ENCODE measurements at places on chromosomes 16 and 17. TPM values are rescaled to one million over a fixed set of nuclear protein-coding genes. Genes with fewer than 3 reads are reported as not detected.

NPB gene
- 0.31 TPM for total RNA-seq

GNGT2 gene
- total RNA-seq = 18.4 TPM

DNAAF1 gene
- total RNA-seq = not detected

MT1F gene
- total RNA-seq = 4.3 TPM

UNC119 gene
- 63.3 TPM for total RNA-seq

All from activated T-helper 1 cell treated with anti-CD3 and anti-CD28 coated beads, Interleukin-12 subunit alpha, Interleukin-12 subunit beta, Interleukin-2, Interleukin-4 antibody, amounts not matched to agents 30 ng/mL and 10 ng/mL and 1 ng/mL, durations not matched to agents 14 hours and 24 hours and 36 hours (primary cell).